Stimulated activated CD4-positive, alpha-beta T cell treated with anti-CD3 and anti-CD28 coated beads, TNF-alpha, amount 100 ng/mL, for 1 hour (primary cell): ENCODE measurements at places on chromosomes 12 and 14.
A peak's percentile ranks its signal among the peaks of the same experiment; 100 is the strongest.

- DNase-seq = no peak
Measured at GRCh38 chr12:68896881-68897540, 36.0 kb downstream of the CPM start.

DNA sequence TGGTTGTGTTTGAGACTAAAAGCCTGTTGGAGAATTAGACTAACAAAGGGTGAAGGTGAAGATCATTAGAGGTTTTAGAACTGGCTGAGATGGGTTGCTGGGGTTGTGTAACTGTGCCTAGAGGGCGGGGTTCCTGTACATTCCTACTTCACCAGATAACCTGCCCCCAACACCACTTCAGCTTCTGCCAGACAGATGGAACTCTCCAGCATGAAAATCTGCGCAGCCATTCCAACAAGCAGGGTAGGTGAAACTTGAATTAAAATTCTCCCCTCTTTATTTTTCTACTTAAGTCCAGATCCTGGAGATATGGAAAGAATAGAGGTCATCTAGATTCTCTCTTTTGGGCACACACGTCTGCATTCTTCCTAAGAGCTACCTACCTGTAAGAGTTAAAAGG lies 6.0 kb downstream of the FOXG1 start:
- DNase-seq = no peak

GRCh38 chr12:94020335-94020734 lies 128.0 kb upstream of the PLXNC1 start:
- DNase-seq = no peak

DNA sequence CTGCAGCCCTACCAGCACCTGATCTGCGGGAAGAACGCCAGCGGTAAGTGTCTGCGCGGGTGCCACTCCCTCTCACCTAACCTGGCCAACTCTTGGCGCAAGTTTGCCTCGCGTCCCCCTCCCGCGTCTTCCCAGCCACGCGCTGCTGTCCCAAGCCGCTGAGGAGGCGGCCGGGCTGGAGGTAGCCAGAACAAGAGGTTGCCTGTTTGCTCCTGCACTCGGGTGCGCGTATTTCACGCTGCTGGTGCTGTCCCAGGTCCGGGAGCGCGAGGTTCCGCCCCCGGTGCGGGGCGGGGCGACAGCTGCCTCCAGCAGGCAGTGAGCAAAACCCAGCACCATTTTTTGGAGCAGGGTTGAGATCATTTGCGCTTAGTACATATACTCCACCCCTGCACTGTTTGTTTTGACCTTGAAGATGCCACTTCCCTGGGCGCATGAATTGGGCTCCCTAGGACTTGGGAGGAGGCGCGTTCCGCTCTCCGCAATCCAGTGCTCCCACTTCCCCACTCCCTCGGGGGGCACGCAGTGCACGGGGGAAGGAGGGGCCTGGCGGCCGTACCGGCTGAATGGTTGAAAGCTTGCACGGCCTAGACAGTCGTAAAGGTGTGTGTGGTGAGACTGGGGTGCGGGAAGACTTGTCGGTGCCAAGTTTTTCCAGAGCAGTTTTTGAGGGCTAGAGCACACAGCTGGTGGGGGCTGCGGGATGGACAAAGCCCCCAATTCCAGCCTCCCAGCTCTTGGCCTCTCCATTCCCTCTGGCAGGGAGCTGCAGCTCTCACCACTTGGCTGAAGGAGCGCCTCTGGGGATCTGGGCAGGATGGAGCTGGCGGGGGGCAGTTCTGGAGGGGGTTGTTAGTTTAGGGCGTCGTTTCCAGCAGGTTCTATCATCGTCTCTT lies 226.9 kb upstream of the CRY1 start:
- DNase-seq = peak; percentile 34

DNA sequence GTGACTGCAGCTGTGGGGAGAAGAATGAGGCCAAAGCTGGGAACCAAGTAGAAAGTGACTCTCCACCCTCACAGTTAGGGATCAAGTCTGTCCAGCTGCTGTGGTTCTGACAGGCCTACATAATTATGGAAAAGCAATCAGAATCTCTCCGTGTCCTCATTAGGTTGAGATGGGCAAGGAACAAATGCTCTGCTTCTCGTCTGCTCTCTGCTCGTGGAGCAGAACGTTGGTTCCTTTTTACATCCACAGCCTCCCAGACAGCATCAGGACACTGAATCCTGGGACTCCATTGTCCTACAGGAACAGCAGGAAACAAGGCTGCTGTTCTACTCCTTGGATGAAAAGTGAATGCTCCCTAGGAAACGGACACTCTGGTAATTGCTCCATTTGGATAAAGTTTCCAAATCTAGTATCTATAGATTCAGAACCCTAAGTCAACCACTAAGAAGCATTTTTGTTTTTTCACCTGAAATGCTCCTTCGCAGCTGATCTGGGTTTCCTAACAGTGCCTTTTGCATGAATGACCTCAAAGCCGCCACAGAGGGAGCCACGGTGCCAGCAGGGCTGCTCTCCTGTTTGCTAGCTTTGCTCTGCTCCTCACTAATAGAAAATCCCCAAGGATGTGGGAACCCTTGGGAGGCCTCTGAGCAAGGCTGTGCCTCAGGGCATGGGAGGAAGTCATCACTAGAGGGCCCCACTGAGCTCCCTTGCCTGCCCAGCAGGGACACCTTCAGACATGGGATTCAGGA lies 102.0 kb downstream of the EGLN3 start:
- DNase-seq = no peak

GRCh38 chr12:87171356-87171755 lies 857.8 kb downstream of the C12orf50 start:
- DNase-seq = no peak

DNA sequence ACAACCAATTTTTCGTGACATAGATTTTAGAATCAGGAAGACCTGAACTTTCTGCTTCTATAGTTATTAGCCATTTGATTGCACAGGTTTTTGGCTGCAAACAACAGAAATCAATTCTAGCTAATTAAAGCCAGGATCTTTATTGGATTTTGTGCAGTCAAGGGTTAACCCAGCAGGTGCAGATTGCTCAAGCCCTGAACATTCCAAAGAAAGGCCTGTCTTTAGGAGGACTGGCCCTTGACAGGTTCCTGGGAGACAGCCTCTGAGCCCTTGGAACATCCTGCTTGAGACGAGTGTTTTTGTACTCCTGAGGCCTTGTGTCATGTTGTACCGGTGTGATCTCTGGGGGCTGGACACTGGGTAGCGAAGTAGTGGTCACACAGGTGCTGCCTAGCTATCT lies 174.6 kb downstream of the PTCSC3 start:
- DNase-seq = no peak

DNA sequence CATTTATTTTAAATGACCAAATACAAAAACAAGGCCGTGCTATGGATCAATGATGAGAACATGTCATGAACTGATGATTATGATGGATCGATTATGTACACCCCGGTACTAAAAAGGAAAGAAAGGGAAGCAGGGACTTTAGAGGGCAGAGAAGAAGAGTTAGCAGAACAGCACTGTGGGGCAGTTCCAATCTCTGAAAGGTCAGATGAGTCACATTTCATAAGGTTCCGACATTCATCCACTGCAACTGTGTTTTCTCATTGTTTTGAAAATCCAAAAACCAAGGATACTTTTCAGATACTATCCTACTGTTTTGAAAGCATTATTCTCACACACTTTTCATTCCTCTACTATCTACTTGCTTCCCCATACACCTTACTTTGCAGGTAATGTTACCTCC lies 169.3 kb downstream of the STXBP6 start:
- no peak for DNase-seq

DNA sequence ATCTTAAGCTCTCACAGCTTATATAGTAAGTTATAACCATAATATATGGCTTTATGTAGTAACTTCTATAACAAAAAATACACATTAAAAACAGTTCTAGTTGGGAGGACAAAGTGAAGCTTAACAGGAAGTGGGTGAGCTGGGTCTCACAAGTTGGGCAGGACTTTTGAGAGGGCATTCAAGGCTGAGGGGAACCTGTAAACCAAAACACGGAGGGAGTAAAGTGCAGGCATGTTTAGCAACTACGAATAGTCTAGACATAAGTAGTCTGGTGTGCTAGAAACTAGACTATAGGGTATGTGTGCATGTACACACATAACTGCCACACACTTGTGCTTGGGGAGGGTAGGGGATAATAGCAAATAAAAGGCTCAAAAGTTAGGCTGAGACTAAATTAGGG lies 14.2 kb upstream of the NEK9 start:
- DNase-seq = no peak

DNA sequence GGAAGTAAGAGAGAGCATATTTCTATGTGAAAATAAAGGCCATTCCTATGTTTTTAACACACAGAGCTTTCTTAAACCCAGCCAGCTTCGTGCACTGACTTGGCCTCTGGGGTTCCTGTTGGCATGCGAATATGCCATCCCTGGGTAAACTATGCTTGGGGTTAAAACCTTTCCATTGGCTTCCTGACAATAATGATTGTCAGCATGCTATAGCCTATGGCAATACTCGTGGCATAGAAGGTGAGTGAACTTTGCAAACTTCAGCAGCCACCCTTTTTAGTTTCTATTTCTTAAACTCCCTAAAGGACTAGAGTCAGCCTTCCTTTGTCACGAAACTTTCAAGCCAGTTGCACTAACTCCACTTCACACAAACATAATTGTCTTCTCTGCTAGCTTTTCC lies 148.4 kb upstream of the RGS6 start:
- DNase-seq = no peak

GRCh38 chr14:50978888-50979287 lies 34.6 kb upstream of the PYGL start:
- no peak for DNase-seq

- DNase-seq = no peak
Measured at GRCh38 chr14:100070310-100070709, 5.1 kb downstream of the EVL start.

DNA sequence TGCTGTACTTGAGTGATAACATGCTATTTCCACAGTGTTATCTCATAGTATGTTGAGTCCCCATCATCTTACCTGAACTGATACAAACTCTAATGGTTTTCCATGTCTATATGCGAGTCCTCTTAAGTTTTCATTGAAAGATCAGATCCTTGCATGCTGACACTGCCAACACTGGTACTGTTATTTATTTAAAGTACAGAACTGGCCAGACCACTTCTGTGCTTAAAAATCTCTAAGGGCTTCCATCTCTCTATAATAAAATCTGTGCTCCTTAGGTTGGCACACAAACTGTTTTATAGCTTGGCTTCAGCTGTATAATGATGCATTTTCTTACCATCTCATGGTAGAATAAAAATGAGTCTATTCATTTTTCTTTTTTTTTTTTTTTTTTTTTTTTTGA lies 188.1 kb downstream of the ERC1 start:
- DNase-seq = no peak

GRCh38 chr12:78933014-78933413 lies 68.4 kb downstream of the SYT1 start:
- DNase-seq = no peak

GRCh38 chr12:126819554-126819953 lies 1447.4 kb upstream of the TMEM132C start:
- DNase-seq = no peak

GRCh38 chr12:94109160-94109559 lies 39.2 kb upstream of the PLXNC1 start:
- peak; percentile 28 for DNase-seq

GRCh38 chr12:112977641-112978040 lies 678 bp upstream of the OAS2 start:
- no peak for DNase-seq

DNA sequence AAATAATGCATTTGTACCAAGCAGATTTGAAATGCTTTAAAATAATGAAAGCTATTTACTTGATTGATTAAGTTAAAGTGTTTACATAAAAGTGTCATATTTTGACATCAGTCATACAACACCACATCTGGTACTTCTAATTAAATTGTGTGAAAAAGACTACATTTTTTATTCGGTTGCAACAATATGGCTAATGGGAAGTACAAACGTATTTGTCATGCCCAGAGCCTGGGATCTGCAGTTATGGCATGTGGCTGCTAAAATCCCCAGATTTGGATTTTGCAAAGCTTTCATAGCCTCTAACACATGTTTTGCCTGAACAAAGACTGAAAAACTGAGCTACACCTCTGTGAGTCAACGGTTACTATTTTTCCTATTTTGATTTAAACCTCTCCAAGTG lies 66.6 kb downstream of the LLPH start:
- no peak for DNase-seq

GRCh38 chr14:68951035-68951797 lies 27.9 kb downstream of the ACTN1 start:
- DNase-seq = no peak

DNA sequence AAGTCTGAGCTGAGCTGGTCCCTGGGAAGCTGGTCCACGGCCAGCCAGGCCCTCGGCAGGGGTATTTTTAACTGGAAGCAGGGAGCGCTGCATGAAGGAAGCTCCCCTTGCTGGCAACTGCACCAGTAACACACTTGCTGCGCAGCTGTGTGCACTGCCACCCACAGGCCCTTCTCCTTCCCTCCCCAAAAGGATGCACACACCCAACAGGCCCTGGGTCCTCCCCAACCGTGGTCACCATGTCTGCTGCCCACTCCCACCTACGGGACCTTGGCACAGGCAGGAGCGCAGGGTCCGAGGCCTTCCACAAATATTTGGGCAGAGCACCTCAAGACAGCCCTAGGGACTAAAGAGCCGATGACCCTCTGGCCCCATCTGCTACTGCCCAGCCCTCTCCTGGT lies 157.0 kb upstream of the PRMT8 start:
- no peak for DNase-seq

DNA sequence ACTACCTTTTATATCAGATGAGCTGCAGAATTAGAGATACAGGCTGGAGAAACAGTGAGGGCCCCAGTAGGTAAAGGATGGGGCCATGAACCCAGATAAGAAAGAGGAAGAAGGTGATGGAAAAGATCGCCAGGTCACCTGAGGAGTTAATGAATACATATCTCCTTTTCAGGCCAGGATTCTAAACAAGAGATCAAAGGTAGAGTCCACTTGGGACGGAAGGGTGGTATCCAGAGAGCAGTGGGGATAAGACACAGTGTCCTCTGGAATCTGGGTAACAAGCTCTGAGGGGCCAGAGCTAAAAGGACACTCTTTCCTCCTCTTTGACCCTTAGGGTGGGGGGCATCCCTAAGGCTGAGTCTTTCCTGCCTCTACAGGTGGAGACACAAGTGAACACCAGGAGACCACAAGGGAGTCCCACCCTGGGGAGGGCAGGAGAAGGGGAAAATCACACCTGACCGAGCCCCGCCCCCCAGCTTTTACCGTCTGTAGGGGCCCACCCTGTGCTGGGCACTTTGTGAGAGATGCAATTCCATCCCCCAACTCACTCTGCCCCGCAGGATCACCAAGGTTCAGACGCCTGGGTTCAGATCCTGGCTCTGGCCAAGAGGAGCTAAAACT lies 27.3 kb downstream of the SERPINA1 start:
- no peak for DNase-seq

- no peak for DNase-seq
Measured at GRCh38 chr12:52915637-52916036, 10.8 kb upstream of the KRT8 start.
